SHP77 treated with DMSO at 0.1 percent for 48 hours (cell line): ENCODE measurements at places on chromosomes 2 and 18.

- no peak for DNase-seq
Observed at GRCh38 chr2:214395040-214395439, 15.8 kb upstream of the VWC2L start.

DNA sequence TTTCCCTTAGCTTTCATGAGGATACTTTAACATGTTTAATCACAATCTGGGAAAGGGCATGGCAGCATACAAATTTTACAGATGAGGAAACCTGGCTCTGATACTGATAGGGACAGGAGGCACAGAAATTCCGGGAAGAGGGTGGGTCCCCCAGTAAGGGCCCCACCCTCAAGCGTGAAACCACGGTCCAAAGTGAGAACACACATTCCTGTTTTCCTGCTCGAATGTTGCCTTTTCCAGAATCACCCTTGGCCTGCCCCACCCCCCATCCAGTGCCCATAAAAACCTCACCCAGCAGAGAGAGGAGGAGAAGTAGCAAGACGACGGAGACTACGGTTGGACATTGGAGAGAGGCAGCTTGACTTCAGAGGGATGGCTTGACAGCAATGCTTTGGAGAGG is 98.2 kb downstream of the HIBCH start:
- DNase-seq, result no peak

- peak; percentile 9 for DNase-seq
Observed at GRCh38 chr2:133884739-133885381, 316.6 kb upstream of the NCKAP5 start.

- no peak for DNase-seq
Observed at GRCh38 chr2:42979870-42980763, 187.7 kb upstream of the HAAO start.

DNA sequence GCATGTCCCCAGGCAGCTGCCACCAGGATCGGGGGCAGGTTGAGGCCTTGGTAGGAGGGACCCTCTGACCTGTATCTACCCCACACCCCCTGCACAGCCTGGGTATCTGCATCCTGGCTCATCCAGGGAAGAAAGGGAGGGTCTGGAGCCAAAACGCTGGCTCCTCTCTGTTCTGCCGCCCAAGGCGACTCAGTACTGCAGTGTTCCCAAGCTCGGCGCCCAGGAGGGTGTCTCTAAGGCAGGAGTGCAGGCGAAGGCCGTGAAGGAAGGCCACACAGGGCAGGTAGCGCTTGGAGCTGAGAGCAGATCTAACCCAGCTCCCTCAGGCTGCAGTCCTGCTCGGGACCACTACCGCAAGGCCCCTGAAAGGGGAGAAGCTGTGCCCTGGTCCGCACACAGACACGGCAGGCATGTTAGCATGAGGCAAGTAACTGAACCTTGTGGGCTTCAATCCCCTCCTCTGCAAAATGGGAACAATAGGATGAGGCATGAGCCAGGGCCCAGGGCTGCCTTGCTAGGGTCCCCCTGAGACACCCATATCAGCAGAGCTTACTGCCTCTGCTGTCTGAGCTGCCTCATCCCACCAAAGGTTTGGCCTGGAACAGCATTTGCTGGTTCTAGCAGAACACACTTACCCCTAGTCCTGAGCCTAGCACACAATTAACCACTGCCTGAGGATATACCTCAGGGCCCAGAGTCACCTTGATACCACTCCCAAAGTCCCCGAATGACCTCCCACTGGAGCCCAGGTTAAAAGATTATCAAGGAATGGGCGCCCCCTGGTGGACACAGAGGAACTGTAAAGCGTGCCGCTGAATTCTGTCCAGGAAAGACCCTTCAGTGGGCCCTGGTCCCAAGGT is 6.5 kb downstream of the PTMA start:
- peak; percentile 68 for DNase-seq

- DNase-seq, result no peak
Observed at GRCh38 chr2:217071416-217071815, 211.6 kb upstream of the TNP1 start.

- DNase-seq, result no peak
Observed at GRCh38 chr2:150030436-150031190, 443.0 kb upstream of the MMADHC start.

DNA sequence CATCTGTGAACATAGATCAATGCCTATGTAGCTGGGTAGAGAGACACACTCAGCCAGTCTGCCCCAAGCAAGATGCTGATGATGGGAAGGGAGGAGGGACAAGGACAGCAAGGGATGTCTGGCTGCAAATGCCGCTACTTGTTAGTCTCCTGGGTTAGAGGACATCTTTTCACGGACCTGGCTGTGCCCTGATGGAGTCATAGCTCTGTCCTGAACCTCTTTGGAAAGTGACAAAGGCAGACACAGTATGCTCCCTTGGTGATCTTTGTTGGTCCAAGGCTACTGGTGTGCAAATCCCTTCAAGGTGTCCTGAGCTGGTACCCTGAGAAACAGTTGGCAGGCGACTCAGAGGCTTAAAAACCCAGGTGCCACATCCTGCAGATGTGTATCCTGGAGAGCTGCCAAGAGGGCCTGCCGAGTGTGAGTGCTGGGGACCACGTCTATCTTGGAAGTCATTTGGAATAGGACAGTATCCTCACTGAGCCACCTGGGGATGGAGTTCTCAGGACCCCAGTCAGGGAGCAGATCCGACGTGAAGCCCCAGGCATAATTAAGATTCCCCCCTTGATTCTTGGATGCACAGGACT is 10.8 kb downstream of the FOSL2 start:
- no peak for DNase-seq

- no peak for DNase-seq
Observed at GRCh38 chr18:23300231-23300805, 152.8 kb upstream of the RIOK3 start.

DNA sequence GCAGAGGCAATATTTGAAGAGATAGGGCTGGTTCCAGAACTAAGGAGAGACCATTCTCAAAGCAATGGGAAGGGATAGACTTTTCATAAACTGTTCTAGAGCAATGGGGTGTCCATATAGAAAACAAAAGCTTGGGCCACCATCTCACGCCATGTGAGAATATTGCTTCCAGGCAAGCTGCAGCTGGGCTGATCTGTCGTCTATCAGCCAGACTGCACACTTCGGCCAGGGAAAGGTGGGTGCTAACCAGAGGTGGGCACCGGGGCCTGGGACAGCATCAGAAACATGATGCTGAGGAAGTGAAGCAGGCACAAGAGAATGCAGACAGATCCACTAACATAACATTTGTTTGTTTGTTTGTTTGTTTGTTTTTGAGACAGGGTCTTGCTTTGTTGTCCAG is 43.7 kb downstream of the MYO7B start:
- DNase-seq, result no peak

DNA sequence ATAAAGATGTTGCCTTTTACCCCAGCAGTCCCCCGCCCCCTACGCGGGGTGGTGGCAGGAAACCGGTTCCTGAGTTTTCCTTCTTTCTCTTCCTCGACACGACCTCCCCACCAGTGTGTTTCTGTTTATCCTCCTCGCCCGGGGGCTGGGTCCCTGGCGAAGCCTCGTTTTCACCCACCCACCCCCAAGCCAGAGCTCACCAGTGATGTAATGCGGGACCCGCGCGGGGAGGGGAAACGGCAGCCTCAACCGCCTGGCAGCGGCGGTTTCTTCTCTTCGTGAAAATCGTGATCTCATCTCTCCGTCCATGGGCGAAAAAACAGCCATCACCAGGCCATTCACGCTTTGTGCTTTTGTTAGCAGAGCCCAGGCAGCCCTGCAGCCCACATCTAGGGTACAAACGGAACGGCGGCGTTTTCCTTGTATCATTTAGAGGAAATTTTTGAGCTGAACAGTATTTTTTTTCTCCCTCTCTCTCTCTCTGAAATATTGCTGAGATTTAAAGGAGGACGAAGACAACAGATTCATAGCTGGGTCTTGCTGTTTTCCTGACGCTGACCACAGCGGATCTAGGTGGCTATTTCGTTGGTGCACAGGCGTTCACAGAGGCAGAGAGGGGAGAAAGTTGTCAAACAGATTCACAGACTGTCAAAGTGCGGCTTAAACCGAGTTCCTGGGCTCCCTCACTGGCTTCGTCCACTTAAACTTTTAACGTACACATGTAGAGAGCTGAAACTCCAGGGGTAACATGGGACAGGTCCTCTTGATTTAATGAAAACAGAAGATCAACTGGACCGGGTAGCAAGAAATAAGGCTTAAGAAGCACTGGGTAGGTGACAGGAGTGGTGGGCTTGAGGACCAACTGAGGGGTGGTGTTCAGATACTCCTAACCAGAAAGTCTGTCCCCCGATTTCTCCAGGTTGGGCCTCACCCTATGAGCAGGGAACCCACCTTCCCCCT is 21.9 kb upstream of the PAX3 start:
- DNase-seq, result no peak

DNA sequence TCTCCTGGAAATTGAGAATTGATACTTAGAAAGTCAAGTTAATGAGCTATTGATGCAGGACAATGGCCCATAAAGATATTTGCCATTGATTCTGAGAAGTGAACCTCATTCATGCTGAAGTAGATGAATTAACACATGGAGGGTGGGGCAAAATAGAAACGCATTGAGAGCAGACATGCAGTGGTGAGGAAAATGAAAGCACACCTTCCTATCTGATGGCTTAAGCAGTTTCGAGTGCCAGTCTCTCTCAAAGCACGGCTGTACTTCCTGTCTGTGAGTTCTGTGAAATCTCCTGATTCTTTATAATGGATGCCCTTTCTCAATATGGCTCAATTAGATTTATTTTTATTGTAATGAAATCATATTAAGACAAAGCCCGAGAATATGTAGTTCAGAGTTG is 247.0 kb downstream of the TMX3 start:
- DNase-seq, result no peak

- DNase-seq, result no peak
Observed at GRCh38 chr2:169116327-169116726, 47.0 kb downstream of the DHRS9 start.

- DNase-seq, result no peak
Observed at GRCh38 chr2:12816379-12817306, 99.9 kb downstream of the TRIB2 start.

DNA sequence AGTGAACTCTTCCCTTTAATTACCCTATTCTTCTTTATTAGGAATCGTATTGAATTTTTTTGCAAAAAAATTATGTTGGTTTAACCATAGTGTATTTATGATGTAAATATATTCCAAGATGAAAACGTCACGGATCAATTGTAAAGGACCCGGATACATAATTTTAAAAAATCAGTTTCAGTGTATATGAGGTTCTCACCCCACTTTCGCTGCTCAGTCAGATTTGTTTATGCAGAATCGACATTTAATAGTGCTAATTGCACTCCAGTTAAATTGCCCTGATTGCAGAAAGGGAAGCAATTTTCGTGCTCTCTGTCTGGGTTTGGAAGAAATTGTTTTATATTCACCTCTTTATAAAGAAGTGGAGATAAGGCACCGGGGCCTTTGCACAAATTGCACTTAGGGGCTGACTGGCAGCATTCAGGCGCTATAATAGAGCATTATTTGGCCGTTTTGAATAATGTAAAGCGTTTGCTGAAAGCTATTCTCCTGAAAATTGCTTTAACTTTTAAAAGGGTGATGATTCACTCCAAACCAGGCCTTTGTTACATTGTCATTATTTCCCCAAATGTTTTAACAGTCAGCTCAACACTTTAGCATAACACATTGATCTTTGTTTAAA is 3.0 kb upstream of the SP9 start:
- DNase-seq, result no peak

GRCh38 chr2:168503901-168504300 is 47.8 kb downstream of the CERS6 start:
- DNase-seq, result no peak

DNA sequence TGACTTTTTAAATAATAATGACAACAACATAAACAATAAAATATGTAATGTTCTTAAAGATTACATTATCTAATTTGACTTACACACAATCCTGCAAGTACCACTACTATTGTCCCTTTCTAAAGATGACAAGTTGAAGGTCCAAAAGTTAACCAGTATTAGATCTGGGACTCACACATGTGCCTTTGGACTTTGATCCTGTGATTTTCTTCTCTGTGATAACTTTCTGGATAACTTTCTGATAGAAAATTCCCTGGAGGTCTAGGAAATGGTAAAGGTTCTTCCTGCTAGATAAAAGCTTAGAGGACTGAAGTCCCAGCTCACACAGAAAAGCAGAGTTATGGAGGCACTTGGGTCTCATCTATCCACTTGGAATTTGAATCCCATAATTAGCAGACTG is 311.9 kb upstream of the KLHL29 start:
- no peak for DNase-seq

DNA sequence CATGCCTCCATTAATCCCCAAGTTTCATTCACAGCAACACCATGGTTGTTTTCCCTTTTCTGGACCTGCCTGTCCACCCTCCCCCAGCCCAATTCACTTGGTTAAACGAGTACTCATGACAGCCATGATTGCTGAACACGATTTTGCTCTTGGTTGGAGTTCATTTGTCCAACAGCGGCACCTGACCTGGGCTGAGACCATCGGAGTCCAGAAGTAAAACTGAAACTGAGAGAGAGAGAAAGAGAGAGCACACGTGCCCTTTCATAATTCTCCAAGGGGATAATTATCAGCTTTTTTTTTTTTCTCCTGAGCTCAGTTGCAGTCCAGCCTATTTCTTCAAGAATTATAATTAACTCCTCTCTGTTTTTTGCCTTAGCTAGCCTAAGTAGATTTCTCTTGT is 13.7 kb upstream of the KIF5C start:
- no peak for DNase-seq
